ENCODE measurements at places on chromosomes 5 and 9. TPM values are rescaled to one million over a fixed set of nuclear protein-coding genes. Genes with fewer than 3 reads are reported as not detected.
A peak's percentile ranks its signal among the peaks of the same experiment; 100 is the strongest.

GRCh38 chr5:81989204-81989603, 17.4 kb downstream of the ATG10 start:
- DNase-seq: no peak

GRCh38 chr9:75739884-75740611, 150.4 kb upstream of the PCSK5 start:
- no peak for DNase-seq

The NTRK2 gene
- total RNA-seq: 0.05 TPM

The AGXT2 gene
- not detected for total RNA-seq

The STKLD1 gene
- total RNA-seq: 0.71 TPM

GRCh38 chr5:99060306-99061261, 131.8 kb upstream of the CHD1 start:
- peak; percentile 89 for DNase-seq

- no peak for DNase-seq
Measured at GRCh38 chr5:93360436-93361088, 220.5 kb downstream of the NR2F1-AS1 start.

DNA sequence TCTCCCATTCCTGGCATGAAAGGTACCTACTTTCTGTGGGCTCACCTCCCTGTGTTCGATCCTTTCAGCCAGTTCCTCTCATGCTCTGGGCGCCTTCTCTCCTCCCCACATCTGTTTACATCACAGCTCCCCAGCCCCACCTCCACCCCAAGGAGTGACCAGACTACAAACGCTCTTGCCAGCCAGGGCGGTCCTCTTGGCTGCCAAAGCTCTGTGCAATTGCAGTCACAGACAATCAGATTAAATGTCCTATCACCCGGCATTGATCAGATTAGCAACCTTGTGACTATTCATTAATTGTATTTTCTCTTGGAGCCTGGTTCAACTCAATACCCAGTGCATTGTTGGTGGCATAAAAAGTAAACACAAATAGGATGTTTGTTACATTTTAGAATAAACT, 211.2 kb upstream of the TBCA start:
- no peak for DNase-seq

- no peak for DNase-seq
Measured at GRCh38 chr5:10825897-10826644, 65.0 kb upstream of the DAP start.

DNA sequence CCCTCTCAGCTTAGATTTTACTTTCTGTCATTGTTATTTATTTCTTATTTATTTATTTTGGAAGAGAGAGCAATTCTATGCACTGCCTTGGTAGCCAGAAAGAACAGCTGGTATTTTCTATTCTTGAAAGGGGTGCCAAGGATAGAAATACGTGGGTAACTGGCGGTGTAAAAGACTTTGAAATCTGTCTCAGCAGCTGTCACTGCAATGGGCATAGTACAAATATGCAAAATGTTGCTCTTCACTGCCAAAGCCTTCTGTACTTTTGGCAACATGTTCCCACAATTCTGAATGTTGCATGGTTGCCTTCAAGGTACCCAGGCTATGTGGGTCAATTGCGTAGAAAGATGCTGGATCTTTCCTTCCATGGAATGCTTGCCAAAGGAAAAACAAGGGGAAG, 230.2 kb upstream of the EDIL3 start:
- DNase-seq: no peak

The AQP7 gene
- not detected for total RNA-seq

GRCh38 chr5:132759114-132760048, 12.2 kb downstream of the CCNI2 start:
- no peak for DNase-seq

- no peak for DNase-seq
Measured at GRCh38 chr9:35937227-35937626, 20.7 kb downstream of the OR2S2 start.

GRCh38 chr9:111870774-111871498, 25.7 kb upstream of the UGCG start:
- peak; percentile 30 for DNase-seq

DNA sequence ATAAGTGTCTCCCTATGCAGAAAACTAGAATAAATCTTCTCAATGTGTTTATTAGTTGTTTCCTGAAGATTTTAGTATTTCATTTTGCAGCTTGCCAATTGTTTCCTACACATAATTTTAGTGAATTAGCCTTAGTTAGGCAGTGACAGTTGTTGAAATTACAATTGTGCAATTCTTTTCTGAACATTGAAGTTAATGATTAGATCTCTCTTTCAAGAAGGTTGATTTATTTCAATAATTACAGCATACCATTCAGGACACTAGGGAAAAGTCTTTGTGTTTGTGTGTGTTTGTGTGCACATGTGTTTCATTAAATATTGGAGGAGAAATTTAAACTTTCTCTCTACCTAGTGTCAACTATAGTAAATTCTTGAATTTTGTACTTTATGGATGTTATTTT, 199.6 kb upstream of the MPDZ start:
- no peak for DNase-seq

- no peak for DNase-seq
Measured at GRCh38 chr5:179243333-179243732, 101.9 kb downstream of the ADAMTS2 start.

DNA sequence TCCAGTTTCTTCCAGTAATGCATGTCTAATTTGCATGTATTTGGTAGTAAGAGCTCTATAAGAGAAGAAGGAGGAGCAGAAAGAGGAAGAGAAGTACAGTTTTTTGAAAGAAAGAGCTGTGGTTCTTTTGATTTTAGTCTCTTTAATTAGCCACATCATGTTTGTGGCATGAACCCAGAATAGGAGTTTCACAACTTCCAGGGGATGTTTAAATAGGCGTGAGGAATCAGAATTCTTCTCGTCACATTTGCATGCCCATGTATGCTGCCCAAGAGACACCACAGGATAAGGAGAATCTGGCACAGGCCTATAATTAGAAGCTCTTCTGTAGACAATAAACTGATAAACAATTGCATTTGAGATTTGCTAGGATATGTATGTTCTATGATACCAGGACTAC, 78.7 kb downstream of the GAS1 start:
- DNase-seq: no peak

DNA sequence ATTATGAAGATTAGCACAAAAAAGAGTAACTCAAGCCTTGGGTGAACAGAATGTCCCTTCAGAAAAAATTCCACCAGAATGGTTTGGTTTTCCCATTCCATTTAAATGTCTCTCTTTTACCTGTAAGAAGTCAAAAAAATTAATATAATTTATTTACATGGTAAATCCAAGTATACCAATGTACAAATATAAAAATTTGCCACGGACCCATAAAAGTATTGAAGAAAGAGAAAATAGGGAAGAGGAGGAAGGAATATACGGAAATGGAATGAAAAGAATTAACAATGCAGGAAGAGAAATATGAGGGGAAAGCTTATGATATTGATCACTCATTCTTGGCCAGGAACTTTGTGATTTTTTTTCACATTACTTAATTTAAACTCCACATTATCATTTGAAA, at the start of gene OR13C9:
Gene OR13C9, minus strand, starts transcription at position 101 of the 400 bp plus-strand sequence. Its CDS starts 0 bp downstream, at position 101.
- no peak for DNase-seq

The FGF10 gene
- total RNA-seq: not detected

GRCh38 chr9:17509701-17510100, 69.2 kb upstream of the SH3GL2 start:
- DNase-seq: no peak

The PCDHGA9 gene
- total RNA-seq: 0.08 TPM

The FNBP1 gene
- 173 TPM for total RNA-seq

- no peak for DNase-seq
Measured at GRCh38 chr9:69944816-69945215, 98.8 kb upstream of the MAMDC2 start.

Data from activated CD8-positive, alpha-beta T cell treated with anti-CD3 and anti-CD28 coated beads, Interleukin-2, amount 10 ng/mL, durations not matched to agents 7 days and 5 days (primary cell).